ENCODE measurements at places on chromosomes 6 and 20. TPM values are rescaled to one million over a fixed set of nuclear protein-coding genes. Genes with fewer than 3 reads are reported as not detected.

The TFEB gene
- 24.5 TPM for total RNA-seq

DNA sequence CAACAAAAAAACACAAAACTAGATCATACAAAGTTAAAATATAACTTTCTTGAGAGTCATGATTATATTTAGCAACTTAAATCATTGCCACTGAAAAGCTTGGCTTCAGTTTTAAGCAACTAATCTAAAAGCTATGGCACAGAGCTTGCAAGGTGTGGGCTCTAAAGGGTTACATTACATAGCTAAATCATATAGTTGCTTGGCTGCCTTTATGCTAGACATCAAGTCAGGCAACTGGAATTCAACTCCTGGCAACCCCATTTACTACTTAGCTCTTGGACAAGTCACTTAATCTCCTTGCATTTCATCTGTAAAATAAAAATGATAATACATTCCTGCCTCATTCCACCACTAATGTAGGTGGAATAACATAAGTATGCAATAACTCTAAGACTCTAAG is 40.9 kb upstream of the GCM1 start:
- H3K27me3 ChIP-seq = no peaks in the 10 kb centered on the region
- DNase-seq = no peak
- no peak overlapping the region for H3K27ac ChIP-seq

- no peak for DNase-seq
- H3K4me3 ChIP-seq = no peak overlapping the region
- no peak overlapping the region for H3K27ac ChIP-seq
- H3K36me3 ChIP-seq = no peaks in the 10 kb centered on the region
- H3K27me3 ChIP-seq = no peaks in the 10 kb centered on the region
Observed at GRCh38 chr20:32458837-32459220, 100.7 kb downstream of the ASXL1 start.

The KCNK17 gene
- 1.7 TPM for total RNA-seq

DNA sequence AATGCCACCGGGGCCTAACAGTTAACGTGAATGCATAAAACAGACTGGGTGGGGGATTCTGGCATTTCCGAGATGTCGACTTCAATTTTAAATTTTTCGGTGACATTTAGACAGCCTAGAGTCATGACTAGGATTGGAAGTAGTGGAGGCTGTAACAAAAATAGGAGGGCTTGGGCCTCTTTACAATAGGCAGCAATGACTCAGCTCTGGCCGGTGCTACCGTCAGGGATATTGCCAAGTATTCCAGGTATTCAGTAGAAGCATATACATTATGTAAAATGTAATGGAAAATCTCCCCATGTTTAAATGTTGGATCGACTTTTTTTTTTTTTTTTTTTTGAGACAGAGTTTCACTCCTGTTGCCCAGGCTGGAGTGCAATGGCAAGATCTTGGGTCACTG is 136.2 kb upstream of the STMND1 start:
- H3K4me3 ChIP-seq = no peak overlapping the region
- H3K27me3 ChIP-seq = no peaks in the 10 kb centered on the region

DNA sequence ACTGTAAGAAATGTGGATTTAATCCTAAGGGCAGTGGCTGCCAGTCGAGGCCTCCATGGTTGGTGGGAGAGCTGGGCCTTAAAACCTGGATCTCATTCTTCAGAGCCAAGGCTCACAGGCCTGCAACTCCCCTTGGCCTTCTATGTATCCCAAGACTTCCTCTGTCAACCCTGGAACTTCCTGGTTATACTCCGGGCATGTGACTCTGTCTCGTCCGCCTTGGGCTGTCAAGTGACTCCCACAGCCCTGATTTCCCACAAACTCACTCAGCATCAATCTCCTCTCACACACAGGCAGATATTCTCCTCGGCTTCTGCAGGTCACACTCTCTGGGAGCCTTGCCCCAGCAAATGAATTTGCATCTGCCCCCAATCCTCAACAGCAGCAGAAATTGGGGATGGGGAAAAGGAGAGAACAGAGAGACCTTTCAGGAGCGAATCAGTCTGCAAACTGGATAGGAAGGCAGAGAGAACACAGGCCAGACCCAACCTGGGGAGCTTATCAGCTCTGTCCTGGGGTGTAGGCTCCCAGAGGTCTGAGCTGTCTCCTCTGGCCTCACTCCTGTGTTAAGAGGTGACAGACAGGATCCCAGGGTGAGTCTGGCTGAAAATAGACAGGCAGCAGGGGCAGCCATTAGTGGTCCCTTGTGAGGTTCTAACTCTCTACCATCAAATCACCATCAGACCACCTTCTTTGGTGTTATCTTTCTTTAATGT is 30.4 kb upstream of the PREX1 start:
- no peak overlapping the region for H3K27ac ChIP-seq
- no peak overlapping the region for H3K4me3 ChIP-seq
- H3K4me1 ChIP-seq = no peaks in the 10 kb centered on the region
- DNase-seq = no peak

DNA sequence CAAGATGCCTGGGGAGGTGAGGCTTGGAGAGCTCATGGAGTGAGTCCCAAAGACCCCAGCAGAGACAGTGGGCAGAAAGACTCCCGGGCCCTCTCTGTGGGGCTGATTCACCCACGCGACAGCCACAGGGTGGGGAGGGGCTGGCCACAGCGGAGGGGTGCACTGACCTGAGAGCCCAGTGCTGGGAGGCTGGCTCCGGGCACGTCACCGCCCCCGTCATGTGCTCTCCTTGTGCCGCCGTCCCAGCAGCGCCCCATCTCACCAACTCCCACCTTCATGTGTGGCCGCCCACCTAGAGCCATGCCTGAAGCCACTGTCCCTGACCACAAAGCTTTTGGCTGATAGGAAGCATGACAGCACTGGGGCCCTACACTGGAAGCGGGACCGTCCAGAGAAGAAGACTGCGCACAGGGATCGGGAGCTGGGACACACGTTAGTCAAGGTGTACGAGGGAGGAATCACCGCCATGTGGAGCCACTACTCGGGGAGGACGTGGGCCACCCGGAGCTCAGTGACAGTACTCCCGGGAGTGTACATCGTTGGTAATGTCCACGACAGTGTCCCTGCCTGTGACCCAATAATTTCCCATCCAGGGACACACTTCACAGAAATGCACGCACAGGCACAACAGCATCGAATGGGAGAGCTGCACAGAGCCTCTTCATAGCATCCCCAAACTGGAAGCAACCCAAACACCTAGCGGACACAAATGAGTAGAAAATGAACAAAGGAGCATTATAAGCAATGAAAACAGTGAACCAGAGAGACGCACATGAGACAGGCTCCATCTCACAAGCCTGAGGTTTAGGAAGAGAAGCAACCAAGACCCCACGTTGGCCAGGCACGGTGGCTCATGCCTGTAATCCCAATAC is 28.4 kb upstream of the FOXC1 start:
- no peaks in the 10 kb centered on the region for H3K36me3 ChIP-seq
- no peak for DNase-seq
- H3K27me3 ChIP-seq = no peaks in the 10 kb centered on the region
- no peaks in the 10 kb centered on the region for H3K4me1 ChIP-seq
- no peak overlapping the region for H3K4me3 ChIP-seq

- no peaks in the 10 kb centered on the region for H3K27me3 ChIP-seq
- peak; percentile 89 for DNase-seq
- H3K27ac ChIP-seq = peak overlapping the region; percentile 84
- no peaks in the 10 kb centered on the region for H3K36me3 ChIP-seq
Observed at GRCh38 chr20:4814696-4815252, 93.1 kb downstream of the PRND start.

The PTCRA gene
- not detected for total RNA-seq

- H3K4me3 ChIP-seq = no peak overlapping the region
- H3K27me3 ChIP-seq = no peaks in the 10 kb centered on the region
- H3K27ac ChIP-seq = no peak overlapping the region
- no peak for DNase-seq
- no peaks in the 10 kb centered on the region for H3K36me3 ChIP-seq
Observed at GRCh38 chr20:8860011-8860495, 208.8 kb upstream of the PLCB4 start.

DNA sequence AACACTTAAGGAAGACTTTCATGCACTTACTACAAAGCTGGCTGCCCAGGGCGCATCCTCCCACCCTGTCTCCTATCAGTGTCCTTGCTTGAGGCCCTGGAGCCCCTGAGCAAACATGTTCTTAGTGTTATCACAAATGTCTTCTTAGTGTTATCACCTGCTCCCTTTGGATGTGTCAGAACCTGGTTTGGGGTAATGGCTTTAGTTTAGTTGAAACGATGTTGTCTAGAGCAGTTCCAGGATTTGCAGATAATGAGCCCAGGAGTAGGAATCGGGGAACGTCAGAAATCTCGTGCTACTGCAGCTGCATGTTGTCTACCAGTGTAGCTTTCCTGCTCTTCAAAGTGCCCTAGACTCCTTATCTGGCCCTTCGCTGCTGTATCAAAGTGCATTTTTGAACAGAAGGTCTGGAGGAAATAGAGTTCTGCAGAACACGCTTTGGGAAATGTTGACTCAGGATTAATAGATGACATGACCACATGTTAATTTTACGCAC is 69.6 kb downstream of the PHACTR2 start:
- no peak overlapping the region for H3K27ac ChIP-seq
- H3K27me3 ChIP-seq = no peaks in the 10 kb centered on the region
- no peaks in the 10 kb centered on the region for H3K36me3 ChIP-seq
- no peak for DNase-seq
- H3K4me3 ChIP-seq = no peak overlapping the region

DNA sequence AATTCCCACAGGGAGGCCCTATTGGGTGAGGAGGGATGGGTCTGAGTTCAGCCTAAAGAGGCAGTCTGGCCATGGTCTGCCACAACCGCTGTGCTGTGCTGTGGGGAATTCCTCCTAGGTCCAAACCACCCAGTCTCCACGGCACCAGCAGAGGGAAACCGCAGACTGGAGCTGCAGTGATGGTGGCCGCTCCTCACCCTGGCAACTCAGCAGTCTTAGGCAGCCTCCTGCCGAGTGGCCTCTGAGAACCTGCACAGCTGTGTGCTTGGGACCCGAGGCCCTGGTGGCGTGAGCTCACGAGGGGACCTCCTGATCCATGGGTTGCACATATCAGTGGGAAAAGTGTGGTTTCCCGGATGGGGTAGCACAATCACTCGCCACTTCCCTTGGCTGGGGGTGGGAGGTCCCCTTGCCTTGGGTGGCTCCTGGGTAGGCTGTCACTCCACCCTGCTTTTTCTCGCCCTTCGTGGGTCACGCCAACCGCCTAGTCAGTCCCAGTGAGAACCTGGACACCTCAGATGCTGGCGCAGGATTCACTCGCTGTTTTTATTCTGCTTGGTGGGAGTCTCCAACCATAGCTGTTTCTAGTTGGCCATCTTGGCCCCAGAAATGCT is 242.2 kb downstream of the CDH26 start:
- no peak overlapping the region for H3K27ac ChIP-seq
- no peaks in the 10 kb centered on the region for H3K36me3 ChIP-seq

The PTGIS gene
- 30.5 TPM for total RNA-seq

- no peaks in the 10 kb centered on the region for H3K36me3 ChIP-seq
- no peak for DNase-seq
- H3K27me3 ChIP-seq = no peaks in the 10 kb centered on the region
- no peak overlapping the region for H3K27ac ChIP-seq
- no peaks in the 10 kb centered on the region for H3K4me1 ChIP-seq
Observed at GRCh38 chr6:63923139-63923739, 287.6 kb downstream of the PHF3 start.

DNA sequence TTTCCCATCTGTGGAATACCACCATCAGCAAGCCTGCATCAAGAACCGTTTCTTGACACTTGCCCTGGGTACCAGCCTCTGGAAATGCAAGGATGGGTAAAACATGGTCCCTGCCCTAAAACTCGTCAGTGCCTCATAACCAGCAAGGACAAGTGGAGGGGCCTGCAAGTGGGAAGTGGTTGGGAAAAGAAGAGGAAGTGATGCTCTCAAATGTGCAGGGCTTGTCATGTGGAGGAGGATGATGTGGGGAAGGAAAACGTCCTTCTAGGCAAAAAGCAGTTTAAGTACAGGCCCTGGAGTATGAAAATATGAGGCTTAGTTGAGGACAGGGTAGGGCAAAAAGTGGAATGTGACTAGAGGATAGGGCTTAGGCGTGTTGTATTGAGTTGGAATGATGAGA is 19.0 kb downstream of the RREB1 start:
- DNase-seq = no peak
- H3K27me3 ChIP-seq = no peaks in the 10 kb centered on the region
- H3K27ac ChIP-seq = no peak overlapping the region

DNA sequence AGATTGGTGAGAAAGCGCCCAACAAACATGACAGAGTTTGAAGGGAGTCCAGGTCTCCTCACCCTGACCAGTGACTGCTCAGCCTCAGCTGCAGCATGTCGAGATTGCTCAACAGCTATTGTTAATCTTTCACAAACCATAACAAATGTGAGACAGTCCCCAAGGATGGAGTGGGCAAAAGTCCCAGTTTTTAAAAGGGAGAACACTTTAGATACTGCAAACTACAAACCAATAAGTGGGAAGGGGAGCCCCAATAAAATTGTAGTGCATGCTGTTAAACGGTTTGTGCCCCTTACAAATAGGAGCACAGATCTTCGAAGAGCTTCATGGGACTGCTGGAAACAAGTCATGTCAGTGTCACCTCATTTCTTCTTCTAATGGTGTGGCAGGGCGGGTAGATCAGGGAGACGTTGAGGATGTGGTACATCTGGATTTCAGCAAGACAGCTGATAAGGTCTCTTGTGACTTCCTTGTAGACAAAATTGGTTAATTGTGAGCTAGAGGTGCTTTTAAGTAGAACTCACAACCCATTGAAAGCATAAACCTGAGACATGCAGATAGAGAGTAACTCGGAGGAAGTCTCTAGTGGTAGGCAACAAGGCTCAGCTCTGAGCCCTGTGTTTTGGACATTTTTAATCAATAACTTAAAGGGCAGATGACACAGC is 134.0 kb upstream of the ARMC2 start:
- H3K36me3 ChIP-seq = no peaks in the 10 kb centered on the region
- no peak for DNase-seq
- H3K4me3 ChIP-seq = no peak overlapping the region
- no peaks in the 10 kb centered on the region for H3K4me1 ChIP-seq
- no peak overlapping the region for H3K27ac ChIP-seq

The DOK5 gene
- not detected for total RNA-seq

DNA sequence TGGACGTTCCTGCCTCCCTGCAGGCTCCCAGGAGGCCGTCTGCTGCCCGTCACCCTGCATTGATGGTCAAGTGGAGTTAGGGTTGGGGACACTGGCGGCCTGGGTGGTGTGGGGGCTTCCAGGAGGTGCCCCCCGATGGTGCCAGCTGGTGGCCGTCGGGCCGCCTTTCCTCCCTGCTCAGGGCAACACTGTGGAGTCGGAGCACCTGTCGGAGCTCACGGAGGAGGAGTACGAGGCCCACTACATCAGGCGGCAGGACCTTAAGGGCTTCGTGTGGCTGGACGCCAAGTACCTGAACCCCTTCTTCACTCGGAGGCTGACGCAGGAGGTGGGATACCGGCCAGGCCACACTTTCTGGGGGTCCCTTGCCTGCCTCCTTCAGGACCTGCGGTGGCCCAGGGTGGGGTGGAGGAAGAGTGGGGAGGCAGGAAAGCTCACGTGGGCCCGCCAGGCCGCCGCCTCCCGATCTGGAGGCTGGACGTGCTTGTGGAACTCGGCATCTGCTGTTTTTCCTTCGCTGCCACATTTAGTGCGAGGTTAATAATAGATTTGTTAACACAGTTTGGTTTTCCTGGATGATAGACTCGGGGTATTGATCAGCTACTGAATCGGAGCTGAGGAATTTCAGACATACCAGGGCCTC is 28.6 kb downstream of the SPATA2 start:
- no peaks in the 10 kb centered on the region for H3K36me3 ChIP-seq
- H3K4me1 ChIP-seq = no peaks in the 10 kb centered on the region
- DNase-seq = no peak
- H3K27ac ChIP-seq = no peak overlapping the region

The DNAH8 gene
- total RNA-seq = not detected

The DNAAF9 gene
- total RNA-seq = 11.6 TPM

The HLA-G gene
- not detected for total RNA-seq

GRCh38 chr6:170127151-170127550 is 163.7 kb downstream of the DLL1 start:
- peak; percentile 8 for DNase-seq
- H3K27me3 ChIP-seq = no peaks in the 10 kb centered on the region
- no peaks in the 10 kb centered on the region for H3K36me3 ChIP-seq
- no peaks in the 10 kb centered on the region for H3K4me1 ChIP-seq
- no peak overlapping the region for H3K27ac ChIP-seq

All from Peyer's patch (tissue), 4 donors.